IgD-negative memory B cell (primary cell): ENCODE measurements at places on chromosomes 13 and 19. TPM values are rescaled to one million over a fixed set of nuclear protein-coding genes. Genes with fewer than 3 reads are reported as not detected.

The FCER2 gene
- 197 TPM for polyA plus RNA-seq

The PRX gene
- 0.21 TPM for polyA plus RNA-seq

The EFNA2 gene
- not detected for polyA plus RNA-seq

The GRIK5 gene
- polyA plus RNA-seq, result not detected

The NCAN gene
- not detected for polyA plus RNA-seq

The TMEM145 gene
- not detected for polyA plus RNA-seq

The CPB2 gene
- polyA plus RNA-seq, result 0.14 TPM

The CERS1 gene
- polyA plus RNA-seq, result not detected

The HSPB6 gene
- polyA plus RNA-seq, result not detected

The TNFSF9 gene
- 14.7 TPM for polyA plus RNA-seq
